ENCODE measurements at places on chromosomes 4 and X. TPM values are rescaled to one million over a fixed set of nuclear protein-coding genes. Genes with fewer than 3 reads are reported as not detected.

The NPY2R gene
- total RNA-seq = not detected

GRCh38 chr4:76292730-76293129 is 13.8 kb upstream of the STBD1 start:
- DNase-seq = no peak

DNA sequence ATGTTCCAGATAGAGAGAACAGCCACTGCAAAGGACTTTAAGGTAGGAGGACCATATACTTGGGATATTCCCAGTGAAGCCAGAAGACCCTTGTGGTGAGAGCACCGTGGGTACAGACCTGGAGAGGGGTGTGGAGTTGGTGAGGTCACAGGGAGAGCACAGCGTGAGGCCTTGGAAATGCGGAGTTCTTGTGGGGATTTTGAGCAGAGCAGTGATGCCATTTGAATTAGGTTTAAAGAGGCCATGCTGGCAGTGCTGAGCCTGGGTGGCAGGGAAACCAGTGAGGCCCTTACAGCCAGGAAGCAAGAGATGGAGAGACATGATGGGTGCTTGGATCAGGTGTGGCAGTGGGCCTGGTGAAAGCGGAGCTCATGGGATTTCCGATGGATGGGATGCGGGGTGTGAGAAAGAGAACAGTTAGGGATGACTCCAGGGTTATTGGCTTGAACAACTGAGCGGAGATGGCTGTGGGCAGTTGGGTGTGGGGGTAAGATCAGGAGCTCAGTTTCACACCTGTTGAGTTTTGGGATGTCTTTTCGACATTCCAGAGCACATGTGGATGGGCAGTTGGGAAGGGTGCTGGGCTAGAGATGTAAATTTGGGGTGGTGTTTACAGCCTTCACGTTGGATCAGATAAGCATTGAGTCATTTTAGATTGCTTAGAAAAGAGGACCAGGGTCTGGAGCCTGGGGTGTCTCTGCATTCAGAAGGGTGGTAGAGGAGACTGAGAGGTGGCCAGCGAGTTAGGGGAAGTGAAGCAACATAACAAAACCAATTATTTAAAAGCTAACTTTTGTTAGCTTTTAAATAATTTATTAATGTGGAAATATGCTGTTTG is 68.9 kb downstream of the TMEM131L start:
- no peak for DNase-seq

The PCDH10 gene
- total RNA-seq = 0.40 TPM

The MAGEE2 gene
- not detected for total RNA-seq

GRCh38 chr4:3766785-3767569 is 792 bp downstream of the ADRA2C start:
- DNase-seq = no peak

DNA sequence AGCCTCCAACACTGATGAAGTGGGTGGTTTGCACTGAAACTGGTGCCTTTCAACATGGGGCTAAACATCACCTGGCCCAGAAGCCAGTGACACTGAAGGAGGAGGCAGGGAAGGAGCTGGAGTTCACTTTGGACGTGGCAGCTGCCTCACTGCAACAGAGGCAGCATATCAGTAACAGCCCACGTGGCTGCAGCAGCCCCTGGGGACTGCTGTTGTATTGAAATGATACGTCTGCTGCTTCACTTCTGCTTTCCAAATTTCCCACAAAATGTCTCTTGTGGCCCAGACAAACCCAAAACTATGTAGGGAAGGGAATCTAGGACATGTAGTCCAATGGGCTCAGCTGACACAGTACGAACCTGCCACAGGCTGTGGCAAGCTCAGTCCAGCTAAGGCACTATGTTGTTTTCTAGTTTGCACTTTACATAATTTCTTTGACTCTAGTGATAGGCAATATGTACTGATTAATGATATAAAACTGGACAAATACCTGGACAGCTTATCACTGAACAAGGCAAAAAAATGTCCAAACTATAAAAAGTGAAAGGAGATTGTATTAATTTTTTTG is 84.7 kb upstream of the RAPGEF2 start:
- no peak for DNase-seq
